ENCODE measurements at places on chromosomes 13 and 19. TPM values are rescaled to one million over a fixed set of nuclear protein-coding genes. Genes with fewer than 3 reads are reported as not detected.

DNA sequence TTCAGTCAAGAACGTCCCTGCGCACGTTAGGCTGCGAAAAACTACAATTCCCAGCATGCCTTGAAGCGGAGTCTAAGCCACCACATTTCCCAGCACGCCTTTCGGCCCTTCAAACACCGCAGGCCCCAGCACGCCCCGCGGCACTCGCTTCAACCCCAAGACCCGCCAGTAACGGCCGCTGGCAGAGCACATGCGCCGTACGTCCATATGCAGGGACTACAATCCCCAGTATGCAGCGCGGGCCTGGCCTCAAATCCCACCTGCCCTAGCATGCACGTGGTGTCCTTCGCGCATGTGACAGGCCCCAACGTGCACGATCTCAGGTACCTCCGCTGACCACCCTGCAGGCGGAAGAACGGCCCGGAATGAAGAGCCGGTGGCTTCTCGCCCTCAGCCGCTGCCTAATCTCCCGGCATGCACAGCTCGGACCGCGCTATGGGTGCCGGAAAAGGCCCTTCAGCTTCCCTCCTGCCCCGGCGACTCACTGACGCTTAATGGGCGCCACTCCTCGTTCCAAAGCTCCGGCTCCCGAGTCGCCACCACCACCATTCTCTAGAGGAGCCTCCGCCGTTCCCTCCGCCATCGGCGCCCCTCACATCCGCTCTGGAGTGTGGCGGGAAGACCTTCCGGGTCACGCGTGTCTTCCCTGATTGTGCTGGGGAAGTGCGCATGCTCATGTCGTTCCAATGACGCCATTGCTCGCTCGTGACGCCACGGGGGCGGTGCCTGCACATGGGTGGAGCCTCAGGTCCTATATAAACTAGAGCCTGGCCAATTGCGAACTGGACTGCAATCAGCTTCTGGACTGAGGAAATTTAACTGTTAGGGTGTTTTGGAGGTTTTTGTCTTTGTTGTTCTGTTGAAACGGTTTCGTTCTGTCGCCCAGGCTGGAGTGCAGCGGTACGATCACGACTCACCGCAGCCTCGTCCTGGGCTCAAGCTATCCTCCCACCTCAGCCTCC is at the start of gene DUS3L:
Gene DUS3L (minus strand): TSS at position 605 of the 962 bp plus-strand sequence. CDS start 22 bp downstream, at position 583.
- peak; percentile 98 for DNase-seq

DNA sequence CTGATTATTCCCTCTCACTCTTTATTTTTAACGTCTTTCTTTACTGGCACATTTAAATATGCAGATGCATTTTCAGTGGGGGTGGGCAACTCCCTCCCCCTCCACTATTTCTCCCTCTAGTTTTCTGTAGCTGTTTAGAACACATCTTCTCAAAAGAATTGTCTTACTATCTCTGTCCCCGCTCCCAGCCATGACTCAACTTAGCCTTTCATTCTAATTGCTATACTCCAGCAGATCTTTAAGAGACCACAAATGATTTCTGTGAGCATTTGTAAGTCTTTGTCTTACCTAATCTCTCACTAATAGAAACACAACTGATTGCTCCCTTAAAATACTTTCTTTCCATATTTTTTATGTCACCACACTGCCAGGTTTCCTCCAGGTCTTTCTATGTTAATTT is 350.9 kb downstream of the SPRY2 start:
- no peak for DNase-seq

DNA sequence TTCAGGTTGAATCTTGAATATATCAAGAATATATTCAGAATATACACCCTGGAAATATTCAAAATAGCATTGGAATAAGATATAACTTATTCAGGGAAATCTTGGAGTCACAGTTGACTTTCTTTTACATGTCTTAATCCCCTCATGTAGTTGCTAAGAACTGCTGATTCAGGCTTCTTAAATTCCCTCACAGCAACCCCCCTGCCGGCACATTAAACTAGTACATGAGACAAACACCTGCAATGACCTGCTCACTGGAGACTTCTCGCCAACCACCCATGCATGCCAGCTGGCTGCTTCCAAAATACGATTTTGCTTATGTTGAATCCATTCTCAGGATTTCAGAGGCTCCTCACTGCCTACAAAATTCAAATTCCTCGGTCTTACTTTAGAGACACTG is 997.1 kb downstream of the EFNB2 start:
- no peak for DNase-seq

DNA sequence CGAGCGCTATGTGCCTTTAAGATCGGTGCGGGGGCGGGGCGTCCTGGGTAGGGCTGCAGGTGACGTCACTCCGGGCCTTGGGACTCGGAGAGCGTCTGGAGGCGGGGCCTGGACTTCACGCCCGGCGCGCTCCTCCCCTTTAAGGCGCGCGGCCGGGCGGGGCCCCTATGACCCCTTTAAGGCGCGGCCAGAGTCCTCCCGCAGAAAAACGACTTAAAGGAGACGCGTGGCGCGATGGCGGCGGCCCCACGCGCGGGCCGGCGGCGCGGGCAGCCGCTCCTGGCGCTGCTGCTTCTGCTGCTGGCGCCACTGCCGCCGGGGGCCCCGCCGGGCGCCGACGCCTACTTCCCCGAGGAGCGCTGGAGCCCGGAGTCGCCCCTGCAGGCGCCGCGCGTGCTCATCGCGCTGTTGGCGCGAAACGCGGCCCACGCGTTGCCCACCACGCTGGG is at the start of gene COLGALT1:
Gene COLGALT1 (plus strand): TSS at position 170 of the 449 bp plus-strand sequence. CDS start 65 bp downstream, at position 235.
- DNase-seq: peak; percentile 87

GRCh38 chr13:43132911-43133310 is 109.5 kb downstream of the DNAJC15 start:
- DNase-seq: no peak

GRCh38 chr13:61286148-61286745 is 129.4 kb downstream of the PCDH20 start:
- DNase-seq: peak; percentile 38

GRCh38 chr19:3995607-3996006 is 10.3 kb upstream of the EEF2 start:
- DNase-seq: no peak

DNA sequence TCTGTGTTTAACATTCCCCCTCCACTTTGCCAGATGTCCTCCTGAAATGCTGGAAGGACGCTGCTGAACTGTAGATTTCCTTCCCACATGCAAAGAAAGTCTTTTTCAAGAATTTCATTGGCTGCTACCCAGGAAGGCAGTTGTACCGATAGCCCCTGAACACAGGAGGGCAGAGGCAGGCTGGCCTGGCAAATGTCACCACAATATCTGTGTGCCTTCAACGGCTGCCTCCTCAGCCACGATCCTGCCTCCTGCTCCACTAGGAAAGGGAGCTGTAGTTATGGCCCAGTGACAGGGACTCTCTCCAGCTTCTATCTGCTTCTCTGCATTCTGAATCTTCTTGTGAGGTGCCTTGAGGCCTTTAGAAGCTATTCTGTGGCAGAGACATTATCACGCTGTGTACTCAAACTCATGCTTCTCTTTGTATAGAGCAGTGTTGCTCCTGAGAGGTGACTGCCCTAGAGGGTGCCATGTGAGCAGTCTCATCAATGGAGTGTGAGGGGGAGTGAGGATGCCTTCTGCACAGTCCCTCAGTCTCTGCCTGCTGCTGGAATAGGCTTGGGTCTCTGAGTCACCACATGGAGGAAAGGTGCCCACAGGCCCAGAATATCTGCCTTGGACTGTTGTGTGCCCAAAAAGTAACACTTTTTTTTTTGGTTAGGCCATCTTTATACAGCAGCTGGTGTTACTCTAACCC is 279.8 kb downstream of the DNAJC15 start:
- DNase-seq: peak; percentile 32

DNA sequence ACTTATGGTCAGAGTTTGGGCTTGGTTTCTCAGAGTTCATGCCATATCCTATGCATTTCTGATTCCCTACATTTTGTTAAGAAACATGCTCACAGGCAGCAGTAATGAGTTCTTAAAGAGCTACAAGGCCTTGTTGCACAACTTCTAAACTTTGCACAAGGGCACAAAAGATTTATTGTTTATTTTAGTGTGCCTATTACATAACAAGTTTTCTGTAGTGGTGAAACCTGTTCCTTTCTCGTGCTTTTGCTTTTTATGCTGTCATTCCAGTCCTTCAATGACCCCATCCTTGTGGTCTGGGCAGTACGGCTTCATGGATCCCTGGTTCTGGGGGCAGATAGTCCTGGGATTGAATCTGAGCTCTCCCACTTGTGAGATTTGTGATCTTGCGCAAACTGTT is 17.8 kb downstream of the ZNF507 start:
- DNase-seq: peak; percentile 63

GRCh38 chr19:6249296-6249695 is 30.5 kb downstream of the MLLT1 start:
- DNase-seq: no peak

- no peak for DNase-seq
These were observed 1725.2 kb downstream of the EFNB2 start for GRCh38 chr13:104810242-104810641.

DNA sequence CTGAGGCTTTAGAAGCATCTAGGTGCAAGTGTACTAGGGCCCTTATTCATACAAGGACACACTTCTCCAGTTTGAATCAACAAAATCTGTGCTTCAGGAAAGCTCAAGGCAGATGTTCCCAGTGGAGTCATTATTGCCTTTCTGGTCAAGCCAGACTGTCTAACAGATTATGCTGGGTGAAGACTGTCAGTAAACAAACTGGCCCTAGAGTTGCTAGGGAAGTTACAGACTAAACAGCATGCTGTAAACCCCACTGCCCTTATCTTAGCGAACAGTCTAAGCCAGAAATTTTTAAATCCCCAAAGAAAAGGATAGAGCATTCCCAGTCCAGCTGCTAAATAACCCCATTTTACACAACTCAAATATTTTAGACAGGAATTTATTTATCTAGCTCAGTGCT is 1701.3 kb upstream of the PRR20A start:
- no peak for DNase-seq

DNA sequence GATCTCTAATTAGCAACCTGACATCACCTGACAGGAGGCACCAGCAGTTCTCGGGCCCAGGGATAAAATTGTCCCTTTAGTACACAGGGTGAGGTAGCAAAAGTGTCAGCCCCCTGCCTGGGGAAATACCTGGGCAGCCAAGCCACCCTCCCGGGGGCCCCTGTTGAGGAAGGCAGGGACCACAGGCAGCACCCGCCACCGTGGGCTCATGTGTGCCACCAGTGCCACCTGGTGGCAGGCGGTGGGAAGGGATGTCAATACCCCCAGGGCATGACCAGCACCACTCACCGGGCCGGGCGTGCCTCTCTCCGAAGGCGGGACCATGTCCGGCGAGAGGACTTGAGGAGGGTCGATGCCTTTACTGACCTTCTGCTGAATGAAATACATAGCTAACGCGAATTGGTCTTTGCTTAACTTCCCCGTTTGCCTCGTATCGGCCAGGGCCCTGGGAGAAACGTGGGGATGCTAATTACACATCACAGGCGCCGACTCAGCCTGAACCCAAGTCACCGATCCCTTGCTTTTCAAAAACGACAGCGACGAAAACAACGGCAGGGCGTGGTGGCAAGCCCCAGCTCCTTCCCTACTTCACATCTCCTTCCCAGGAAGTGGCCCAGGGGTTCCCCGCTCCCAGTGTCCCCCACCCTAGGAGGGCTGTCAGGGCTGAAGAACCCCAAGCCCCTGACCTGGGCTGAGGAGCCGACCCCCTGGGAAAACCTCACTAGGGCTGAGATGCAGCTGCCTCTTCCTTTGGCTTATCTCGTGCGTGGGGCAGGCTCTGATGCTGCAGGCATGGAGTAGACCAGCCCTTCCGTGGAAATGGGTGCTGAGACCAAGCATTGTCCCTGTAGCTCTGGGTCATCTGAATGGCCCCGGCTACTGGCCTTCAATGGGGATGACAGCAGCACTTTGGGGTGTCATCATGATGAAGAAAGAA is 53.8 kb downstream of the EPS15L1 start:
- peak; percentile 51 for DNase-seq

GRCh38 chr13:25762281-25762680 is 289.5 kb downstream of the SHISA2 start:
- no peak for DNase-seq

- no peak for DNase-seq
These were observed 15.8 kb downstream of the ADPRHL1 start for GRCh38 chr13:113437408-113438010.

GRCh38 chr13:48624858-48625257 is 28.9 kb upstream of the CYSLTR2 start:
- no peak for DNase-seq

DNA sequence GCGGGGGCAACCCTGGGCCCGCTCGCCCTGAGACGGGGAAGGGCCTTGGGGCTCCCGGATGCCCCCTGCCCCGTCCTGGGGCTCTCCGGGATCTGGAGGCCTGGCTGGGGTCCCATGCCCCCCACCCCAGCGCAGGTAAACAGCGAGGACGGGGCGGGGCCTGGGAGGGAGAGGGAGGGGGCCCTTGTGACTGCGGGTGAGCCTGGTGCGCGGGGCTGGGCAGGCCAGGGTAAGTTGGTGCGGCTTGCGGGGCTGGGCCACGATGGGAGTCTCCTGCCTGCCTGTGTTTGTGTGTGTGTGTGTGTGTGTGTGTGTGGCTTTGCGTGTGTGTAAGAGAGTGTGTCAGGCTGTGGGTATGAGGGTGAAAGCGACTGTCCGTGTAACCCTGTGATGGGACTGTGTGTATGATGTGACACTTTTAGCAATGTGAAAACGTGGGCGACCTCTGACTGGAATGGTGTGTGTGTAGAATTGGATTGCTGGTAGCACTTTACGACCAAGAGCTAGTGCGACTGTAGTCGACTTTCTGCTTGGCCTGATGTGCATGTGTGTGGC is 426 bp downstream of the KLC3 start:
- DNase-seq: peak; percentile 21

DNA sequence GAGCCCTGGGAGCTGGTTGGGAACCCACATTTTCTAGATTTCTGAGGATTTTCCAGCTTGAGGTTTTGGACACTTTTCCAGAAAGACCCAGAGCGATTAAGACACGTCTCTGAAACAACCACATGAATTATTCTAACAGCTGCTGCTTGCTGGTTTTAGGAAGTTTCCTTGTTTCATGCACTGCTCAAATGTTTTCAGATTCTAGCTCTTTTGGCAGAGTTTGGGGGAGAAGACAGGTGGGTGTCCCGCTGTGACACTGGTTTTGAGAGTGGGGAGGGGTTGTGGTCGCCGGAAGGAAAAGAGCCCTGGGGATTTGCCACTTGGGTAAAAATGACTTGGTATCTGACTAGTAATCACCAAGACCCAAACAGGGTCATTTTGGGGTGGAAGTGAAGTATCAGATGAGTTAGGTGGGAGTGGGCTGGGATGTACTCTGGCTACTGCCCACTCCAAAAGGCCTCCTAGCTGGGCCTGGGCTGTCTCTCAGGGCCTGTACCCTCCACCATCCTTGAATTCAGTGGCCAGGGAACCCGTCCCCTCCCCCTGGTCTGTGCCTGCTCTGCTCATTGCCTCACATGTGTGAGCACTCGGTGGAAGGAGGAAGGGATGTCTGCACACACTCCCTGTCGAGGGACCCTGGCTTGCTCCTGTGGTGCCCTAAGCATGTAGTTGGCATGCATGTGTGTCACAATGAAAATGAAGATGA is 13.2 kb downstream of the GATAD2A start:
- DNase-seq: no peak

The LENG9 gene
- 6.5 TPM for total RNA-seq

The SIGLEC9 gene
- not detected for total RNA-seq

The CGB8 gene
- total RNA-seq: not detected

The PRDX2 gene
- 148 TPM for total RNA-seq

The SIX5 gene
- 2.1 TPM for total RNA-seq

The GNG7 gene
- under 0.01 TPM for total RNA-seq

The SPRED3 gene
- total RNA-seq: 0.13 TPM

The MLLT1 gene
- total RNA-seq: 2.9 TPM

The KIRREL2 gene
- total RNA-seq: not detected

The IZUMO1 gene
- 0.26 TPM for total RNA-seq

The CBY2 gene
- not detected for total RNA-seq

Measured in bronchial epithelial cell (primary cell).